Natural killer cell (primary cell): ENCODE measurements at places on chromosomes 1 and 21.

DNA sequence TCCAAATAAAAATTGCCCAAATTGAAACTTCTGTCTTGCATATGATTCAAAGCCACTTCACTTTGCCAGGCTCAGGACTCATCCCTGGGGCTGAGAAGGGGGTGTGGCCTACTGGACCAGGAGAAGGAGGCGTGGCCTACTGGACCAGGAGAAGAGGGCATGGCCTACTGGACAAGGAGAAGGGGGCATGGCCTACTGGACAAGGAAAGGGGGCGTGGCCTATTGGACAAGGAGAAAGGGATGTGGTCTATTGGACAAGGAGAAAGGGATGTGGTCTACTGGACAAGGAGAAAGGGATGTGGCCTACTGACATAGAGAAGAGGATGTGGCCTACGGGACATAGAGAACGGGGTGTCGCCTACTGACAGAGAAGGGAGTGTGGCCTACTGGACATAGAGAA, 405.3 kb downstream of the RRAGC start:
- no peaks in the 10 kb centered on the region for H3K4me1 ChIP-seq
- no peak overlapping the region for H3K27ac ChIP-seq
- no peak for DNase-seq
- H3K27me3 ChIP-seq: no peaks in the 10 kb centered on the region
- H3K36me3 ChIP-seq: no peaks in the 10 kb centered on the region

- H3K36me3 ChIP-seq: no peaks in the 10 kb centered on the region
- no peaks in the 10 kb centered on the region for H3K4me1 ChIP-seq
Observed at GRCh38 chr1:177305040-177306018, 134.6 kb downstream of the BRINP2 start.

DNA sequence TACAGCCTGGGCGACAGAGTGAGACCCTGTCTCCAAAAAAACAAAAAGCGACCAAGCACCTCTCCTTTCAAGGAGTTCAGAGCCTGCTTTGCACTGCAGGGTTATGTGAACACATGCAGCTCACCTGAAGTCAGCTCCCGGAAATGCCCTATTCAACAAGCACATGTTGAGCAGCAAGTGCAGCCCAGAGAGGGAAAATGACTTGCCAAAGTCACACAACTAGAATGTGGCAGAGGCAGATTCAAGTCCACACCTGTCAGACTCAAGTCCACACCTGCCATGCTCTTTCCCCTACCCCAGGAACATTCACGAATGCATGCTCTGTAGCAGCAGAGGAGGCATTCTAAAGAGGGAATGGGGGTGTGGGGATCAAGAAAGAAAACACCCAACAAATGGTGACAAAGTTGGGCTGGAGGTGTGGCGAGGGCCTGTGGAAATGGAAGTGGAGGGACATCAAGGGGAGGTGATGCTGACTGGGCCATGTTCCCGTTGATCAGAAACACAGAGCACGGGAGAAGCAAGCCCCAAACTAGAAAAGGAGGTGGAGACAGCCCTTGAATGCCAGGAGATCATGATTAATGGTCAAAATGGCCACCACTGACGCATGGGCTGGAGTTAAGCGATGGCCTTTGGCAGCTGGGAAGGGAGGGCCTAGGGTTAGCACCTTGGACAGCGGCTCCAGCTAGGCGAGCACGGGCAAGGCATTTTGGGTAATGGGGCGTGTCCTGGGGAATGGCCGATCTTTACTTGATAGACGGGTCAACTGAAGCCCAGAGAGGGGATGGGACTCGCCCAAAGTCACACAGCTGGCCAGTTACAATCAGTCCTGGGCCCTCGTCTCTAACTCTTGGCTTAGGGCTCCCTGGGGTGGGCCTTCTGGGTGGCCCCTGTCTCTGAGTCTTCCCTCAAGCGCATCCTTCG, 21.5 kb downstream of the RAP1GAP start:
- DNase-seq: no peak
- peaks cover 14% of the 10 kb centered on the region for H3K4me1 ChIP-seq

- no peak overlapping the region for H3K27ac ChIP-seq
- H3K36me3 ChIP-seq: no peaks in the 10 kb centered on the region
- peaks cover 4% of the 10 kb centered on the region for H3K27me3 ChIP-seq
- no peaks in the 10 kb centered on the region for H3K4me1 ChIP-seq
- DNase-seq: no peak
- H3K4me3 ChIP-seq: no peak overlapping the region
Observed at GRCh38 chr1:159443066-159443750, 3.7 kb downstream of the OR10J1 start.

DNA sequence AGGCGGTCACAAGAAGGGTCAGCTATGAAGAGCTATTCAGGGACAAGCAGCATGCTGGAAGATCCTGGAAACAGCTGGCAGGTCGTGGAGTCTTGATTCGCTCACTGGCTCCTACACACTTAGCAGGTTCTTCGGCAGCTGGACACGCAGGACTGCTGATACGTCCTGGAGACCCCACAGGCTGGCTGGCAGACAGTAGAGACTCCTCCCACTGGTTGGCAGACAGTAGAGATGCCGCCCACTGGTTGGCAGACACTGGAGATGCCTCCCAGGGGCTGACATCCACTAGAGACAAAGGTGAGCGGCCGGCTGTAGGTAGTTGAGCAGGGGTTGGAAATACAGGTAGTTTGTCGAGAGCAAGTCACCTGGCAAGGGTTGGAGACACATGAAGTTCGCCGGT, 466 bp downstream of the KRTAP11-1 start:
- H3K27ac ChIP-seq: no peak overlapping the region
- no peak overlapping the region for H3K4me3 ChIP-seq
- DNase-seq: no peak
- H3K4me1 ChIP-seq: no peaks in the 10 kb centered on the region

- H3K4me3 ChIP-seq: no peak overlapping the region
- no peak for DNase-seq
- no peaks in the 10 kb centered on the region for H3K4me1 ChIP-seq
Observed at GRCh38 chr1:157932069-157932468, 61.4 kb upstream of the KIRREL1 start.

- H3K4me3 ChIP-seq: no peak overlapping the region
- H3K4me1 ChIP-seq: no peaks in the 10 kb centered on the region
- H3K36me3 ChIP-seq: no peaks in the 10 kb centered on the region
- no peaks in the 10 kb centered on the region for H3K27me3 ChIP-seq
- no peak for DNase-seq
Observed at GRCh38 chr1:197675583-197676208, 99.6 kb downstream of the DENND1B start.
